Activated T-helper 17 cell treated with anti-CD3 and anti-CD28 coated beads, Interleukin-2, amount 50 U/mL, for 72 hours (primary cell): ENCODE measurements at places on chromosomes 12 and 14. TPM values are rescaled to one million over a fixed set of nuclear protein-coding genes. Genes with fewer than 3 reads are reported as not detected.

Gene NANOG
- total RNA-seq = not detected

Gene RBP5
- total RNA-seq = not detected

Gene SPIC
- total RNA-seq = not detected

Gene PLBD1
- total RNA-seq = not detected

Gene TSHR
- total RNA-seq = not detected

Gene GARIN6
- not detected for total RNA-seq

Gene TMX1
- total RNA-seq = 40.6 TPM

Gene AQP2
- not detected for total RNA-seq

Gene ZNF740
- total RNA-seq = 41.8 TPM
